ENCODE measurements at places on chromosomes 2 and 18.

DNA sequence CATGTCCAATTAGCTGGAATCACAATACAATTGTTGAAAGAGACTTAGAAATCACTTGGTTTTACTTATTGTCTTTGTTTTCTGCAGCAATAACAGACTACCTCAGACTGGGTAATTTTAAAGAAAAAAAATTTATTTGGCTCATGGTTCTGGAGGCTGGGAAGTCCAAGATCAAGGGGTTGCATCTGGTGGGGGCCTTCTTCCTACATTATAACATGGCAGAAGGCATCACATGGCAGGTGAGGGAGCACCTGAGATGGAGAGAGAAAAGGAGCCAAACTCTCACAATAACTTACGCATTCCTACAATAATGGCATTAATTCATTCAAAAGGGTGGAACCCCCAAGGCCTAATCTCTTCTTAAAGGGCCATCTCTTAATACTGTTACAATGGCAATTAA lies 37.5 kb upstream of the KLHL14 start:
- DNase-seq, result no peak

- no peak for DNase-seq
These were observed 79.6 kb upstream of the MYCN start for GRCh38 chr2:15860760-15861159.

- no peak for DNase-seq
These were observed 150.6 kb downstream of the MYCN start for GRCh38 chr2:16090650-16091575.

DNA sequence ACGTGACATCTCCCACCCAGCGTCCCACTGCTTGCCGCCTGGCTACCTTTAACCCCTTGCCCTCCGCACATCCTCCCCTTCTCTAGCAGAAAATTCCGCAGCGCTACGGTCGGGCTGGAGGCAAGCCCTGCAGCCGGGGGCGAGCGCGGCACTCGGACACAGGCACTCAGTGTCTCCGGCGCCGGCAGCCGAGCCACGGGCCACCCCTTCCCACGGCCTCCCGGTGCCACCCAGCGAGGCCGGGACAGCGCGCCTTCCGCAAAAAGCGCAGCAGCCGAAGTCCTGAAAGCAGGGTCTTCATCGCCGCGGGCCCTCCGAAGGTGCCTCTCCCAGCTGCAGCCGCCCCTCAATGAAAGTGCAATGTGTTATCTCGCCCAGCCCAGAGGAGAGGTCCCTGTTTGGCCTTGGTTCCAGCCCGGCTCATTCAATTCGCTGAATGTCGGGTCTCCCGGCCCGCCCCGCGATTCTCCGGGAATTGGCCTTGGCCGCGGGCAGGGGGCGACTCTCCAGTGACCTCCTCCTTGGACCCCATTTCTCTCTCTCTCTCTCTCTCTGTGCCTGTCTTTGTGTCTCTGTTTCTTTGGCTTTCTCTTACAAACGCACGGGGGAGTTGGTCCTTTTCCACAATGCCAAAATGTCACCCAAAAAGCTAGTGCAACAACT lies 1.1 kb downstream of the DLGAP1 start:
- DNase-seq, result no peak
